Mucosa of gallbladder (tissue), 1 donor: ENCODE measurements at places on chromosomes 6 and 20.

DNA sequence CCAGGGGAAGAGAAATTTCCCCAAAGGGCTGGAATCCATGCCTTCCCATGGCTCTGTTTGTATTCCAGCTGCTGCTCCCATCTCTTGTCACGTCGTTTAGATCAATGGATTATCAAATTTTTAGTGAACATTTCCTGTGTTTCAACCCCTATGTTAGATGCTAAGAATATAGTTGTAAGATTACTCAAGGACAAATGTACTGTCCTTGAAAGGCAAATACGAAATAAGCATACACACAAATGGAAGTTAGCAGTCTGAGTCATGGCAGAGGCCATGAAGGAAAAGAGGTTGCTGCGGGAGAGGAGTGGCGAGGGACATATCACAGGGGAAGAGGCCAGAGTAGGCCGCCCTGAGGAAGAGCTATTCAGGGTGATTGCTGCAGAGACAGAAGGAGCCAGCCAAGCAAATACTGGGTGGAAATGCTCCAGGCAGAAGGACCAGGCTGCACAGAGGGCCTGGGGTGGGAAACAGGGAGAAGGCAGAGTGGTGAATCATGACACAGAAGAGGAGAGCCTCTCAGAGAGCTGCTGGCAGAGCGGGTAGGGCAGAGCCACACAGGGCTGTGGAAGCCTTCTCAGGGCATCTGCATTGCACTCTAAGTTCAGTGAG is 219.2 kb upstream of the LRFN2 start:
- no peak for DNase-seq

DNA sequence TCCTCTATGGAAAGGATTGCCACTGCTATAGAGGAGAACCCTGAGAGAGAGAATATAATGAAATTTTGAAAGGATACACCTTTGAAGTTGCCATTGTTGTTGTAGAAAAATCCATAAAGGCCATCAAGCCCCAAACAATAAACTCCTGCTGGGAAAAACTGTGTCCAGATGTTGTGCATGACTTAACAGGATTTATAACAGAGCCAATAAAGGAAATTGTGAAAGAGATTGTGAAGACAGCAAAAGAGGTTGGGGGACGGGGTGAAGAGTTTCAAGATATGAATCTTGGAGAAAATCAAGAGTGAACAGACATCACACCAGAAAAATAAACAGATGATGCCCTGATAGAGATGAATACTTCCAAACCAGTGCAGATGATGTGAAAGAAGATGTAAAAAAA is 396.4 kb downstream of the BCKDHB start:
- no peak for DNase-seq

DNA sequence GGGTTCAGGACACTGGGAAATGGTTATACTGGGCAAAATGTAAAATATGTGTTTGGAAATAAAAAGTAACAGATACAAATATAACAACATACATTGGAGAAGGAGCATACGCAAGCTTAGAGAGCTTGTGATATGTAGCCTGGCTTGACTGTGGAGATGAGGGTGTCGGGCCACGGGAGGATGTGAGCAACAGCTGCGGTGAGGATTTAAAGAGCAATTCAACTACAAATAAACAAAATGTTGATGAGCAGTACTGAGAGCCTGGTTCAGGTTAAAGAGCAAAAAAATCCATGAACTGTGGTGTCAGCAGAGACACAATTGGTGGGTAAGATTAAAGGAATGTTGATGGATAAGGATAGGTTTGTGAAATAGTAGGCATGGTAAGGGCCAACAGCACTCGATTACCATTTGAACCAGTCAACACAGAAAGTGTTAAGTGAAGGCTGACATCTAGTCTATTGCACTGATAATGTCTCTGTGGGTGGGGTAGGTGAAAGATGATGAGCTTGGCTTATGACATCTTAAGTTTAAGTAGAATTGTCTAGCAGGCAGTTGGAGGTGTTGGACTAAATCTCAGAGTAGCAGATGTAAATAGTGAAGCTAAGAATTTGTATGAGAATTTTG is 723.2 kb downstream of the EPM2A start:
- DNase-seq = no peak

GRCh38 chr20:43755851-43756250 is 29.0 kb upstream of the GTSF1L start:
- no peak for DNase-seq

DNA sequence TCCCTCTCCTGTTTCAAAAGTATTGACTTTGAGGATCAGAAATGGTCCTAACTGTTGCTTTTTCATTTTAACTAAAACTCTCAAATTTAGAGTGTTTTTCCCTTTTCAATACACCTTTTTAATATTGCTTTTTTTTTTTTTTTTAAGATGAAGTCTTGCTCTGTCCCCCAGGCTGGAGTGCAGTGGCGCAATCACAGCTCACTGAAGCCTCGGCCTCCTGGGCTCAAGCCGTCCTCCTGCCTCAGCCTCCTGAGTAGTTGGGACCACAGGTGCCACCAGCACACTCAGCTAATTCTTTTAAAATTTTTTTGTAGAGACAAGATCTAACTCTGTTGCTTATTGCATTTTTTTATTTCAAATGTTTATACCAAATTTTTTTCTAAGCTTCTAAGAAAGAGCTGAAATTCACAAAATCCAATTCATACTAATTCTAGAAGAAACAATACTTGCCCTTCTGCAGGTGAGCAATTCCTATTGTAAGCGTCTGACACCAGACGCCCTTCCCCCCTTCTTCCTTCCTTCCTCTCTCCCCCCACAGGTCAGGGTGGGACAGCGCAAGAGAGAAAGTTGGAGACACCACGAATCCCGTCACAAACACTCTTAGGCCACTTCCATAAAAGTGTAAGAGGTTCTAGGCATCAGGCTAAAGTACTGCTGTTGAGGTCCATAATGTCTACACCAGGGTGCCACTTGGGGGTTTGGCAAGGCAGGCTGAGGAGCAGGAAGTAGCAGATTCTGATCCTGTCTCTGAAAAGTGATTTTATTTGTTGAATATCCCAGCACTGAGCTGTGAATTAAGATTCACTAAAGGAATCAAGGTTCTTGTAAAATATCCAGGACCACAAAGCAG is 12.8 kb downstream of the DLL1 start:
- DNase-seq = no peak

- DNase-seq = no peak
Measured at GRCh38 chr20:199996-200395, 10.5 kb upstream of the DEFB128 start.

DNA sequence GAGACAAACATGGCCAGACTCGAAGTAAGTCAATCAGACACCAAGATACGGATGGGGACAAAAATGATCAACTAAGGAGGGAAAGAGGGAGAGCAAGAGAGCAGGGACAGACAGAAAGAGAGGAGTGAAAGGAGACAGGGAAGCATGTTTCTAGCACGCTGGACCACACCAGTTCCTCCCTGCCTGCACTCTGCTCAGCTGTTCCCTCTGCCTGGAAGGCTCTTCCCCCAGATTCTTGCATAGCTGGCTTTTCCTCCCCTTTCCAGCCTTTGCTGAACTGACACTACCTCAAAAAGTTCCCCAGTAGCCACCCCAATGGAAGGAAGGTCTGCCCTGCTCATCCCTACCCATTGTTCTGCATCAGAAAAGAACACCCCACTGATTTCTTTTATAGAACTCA is 185.9 kb downstream of the MAFB start:
- DNase-seq = no peak
